ENCODE measurements at places on chromosomes 12 and 14.
A peak's percentile ranks its signal among the peaks of the same experiment; 100 is the strongest.

DNA sequence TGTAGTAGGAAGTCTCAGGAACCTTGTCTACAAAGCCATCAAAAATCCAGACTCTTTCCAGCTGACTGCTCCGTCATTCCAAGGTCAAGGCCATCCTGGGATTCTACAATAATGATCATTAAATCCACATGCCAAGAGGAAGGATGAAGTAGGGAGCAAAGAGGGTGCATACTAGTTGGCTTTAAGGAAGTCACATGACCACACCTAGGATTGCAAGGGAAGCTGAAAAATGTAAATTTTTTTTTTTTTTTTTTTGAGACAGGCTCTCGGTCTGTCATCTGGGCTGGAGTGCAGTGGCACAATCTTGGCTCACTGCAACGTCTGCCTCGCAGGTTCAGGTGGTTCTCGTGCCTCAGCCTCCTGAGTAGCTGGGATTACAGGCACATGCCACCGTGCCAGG is 7.3 kb upstream of the MRPL42 start:
- no peak for DNase-seq

DNA sequence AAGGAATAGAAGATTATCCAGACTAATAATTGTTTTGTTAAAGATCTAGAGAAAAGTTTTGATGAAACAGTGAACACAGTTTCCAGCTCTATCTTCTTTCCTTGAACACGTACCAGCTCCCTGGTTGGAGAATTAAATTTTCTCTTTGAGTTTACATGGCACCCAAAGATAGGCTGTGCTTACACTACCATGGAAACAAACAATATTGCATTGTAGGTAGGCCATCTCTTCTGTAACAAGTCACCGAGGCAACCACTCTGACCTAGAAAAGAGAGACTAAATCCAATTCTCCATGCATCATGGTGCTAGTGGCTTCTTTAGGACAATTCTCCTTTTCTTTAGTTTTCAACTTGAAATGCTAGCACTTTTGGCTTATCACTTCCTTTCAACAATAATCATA is 9.9 kb downstream of the BMAL2 start:
- no peak for DNase-seq

DNA sequence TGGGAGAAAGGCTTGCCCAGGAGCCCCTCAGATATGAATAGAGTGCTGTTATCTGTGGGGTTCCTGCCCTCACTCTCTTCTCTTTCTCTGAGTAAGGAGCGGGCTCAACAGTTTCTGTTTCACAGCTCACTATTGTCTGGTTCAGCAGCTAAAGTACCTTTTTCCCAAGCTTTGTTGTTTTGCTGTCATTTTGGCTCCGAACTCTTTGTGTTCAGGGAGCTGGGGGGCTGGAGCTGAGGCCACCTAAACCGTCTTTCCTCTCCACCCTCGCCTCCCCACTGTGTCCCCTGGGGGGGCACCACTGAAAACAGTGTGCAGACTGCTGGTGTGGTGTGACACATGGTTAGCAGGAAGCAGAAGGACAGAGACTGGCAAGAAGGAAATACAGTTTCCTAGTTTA is 51.4 kb downstream of the FBXW8 start:
- peak; percentile 63 for DNase-seq

DNA sequence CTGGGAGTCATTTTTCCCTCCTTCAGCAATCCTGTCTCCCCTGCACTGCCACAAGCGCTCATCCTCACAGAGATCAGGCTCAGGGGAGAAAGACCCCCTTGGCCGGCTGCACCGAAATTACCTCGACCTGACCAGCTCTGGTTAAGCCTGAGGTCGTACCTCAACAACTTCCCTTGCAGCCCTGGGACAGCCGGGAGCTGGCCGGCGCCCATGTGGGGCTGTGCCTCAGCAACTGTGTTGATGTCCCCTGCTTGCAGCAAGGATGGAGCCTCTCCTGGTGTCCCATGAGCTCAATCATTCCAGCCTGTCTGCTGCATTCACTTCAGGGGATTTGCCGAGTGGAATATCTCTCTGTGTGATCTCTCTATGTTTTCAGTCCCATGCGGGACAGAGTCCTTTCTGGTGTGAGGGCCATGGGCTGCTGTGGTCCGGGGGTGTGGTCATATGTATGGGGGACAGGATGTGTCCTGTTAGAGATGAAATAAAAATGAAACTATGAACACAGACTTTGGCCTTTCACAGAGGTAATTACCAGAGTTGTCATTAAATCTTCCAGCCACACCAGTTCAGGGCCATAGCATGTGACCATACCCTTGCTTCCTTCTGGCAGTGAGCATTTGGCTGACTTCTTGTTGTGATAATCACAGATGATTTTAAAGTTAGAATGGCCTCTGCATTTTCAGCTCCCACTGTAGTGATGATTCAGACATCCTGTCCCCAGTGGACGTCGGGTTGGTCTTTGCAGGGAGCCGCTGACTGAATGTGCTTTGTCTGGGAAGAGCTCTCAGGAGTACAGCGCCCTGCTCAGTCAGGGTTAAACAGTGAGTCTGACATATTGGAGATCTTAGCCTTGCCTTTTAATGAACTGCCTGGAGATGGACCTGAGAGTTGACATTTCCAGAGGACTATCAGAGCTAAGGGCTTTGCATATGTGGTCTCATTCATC is 405.9 kb downstream of the AACS start:
- no peak for DNase-seq

DNA sequence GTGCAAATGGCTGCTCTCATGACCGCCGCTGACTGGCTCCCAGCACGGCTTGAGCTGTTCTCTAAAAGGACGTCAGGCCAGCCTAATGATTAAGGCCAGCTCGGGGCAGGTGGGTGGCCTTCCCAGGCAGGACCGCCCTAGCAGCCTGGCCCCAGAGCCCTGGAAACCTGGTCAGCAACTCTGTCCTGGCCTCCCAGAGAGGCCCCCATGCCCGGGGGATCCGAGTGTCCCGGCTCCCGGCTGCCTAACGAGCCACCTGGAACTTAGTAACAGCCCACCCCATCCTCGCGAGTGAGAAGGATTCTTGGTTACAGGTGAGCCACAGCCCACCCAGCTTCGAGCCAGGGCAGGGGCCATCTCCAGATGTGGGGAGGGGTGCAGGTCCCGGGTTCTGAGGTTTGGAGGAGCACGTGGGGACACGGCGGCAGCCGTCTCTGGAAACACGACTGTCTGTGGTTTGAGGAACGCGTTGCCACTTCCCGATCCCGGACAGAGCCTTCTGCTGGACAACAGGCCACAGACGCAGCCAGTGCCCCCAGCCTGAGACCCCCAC is 73.8 kb upstream of the FBRSL1 start:
- no peak for DNase-seq

- no peak for DNase-seq
These were observed 134.4 kb upstream of the NUDT4 start for GRCh38 chr12:93243382-93243688.

GRCh38 chr14:96205059-96205977 is 679 bp downstream of the BDKRB2 start:
- DNase-seq, result peak; percentile 34

GRCh38 chr12:1059162-1059561 is 68.1 kb downstream of the ERC1 start:
- DNase-seq, result no peak

GRCh38 chr12:54045868-54046521 is 7.6 kb upstream of the HOXC4 start:
- no peak for DNase-seq

GRCh38 chr14:54627219-54627539 is 60.3 kb downstream of the SAMD4A start:
- DNase-seq, result no peak

- DNase-seq, result peak; percentile 11
These were observed 421 bp downstream of the SUOX start for GRCh38 chr12:55997535-55997859.

- no peak for DNase-seq
These were observed 10.4 kb upstream of the MED13L start for GRCh38 chr12:116287842-116288301.

- DNase-seq, result no peak
These were observed 197.7 kb upstream of the CNOT2 start for GRCh38 chr12:70045514-70045913.

GRCh38 chr14:100221533-100222223 is 17.3 kb upstream of the YY1 start:
- peak; percentile 89 for DNase-seq

DNA sequence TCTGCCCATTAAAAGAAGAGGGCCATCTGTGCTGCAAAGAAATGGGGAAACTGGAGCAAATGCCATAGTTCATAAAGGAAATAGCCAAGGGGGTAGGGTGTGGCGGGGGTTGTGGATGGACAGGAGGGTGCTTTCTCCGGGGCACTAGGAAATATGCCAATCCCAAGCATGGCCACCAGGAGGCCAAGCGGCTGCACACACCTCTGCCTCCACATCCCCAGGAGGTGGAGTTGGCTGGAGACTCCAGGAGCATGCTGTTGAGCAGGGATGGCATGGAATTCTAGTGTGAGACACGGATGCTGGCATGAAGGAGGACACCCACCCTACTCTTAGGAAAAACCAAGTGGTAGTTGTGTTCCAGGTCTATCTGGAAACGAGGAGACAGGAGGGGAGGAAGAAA is 25.2 kb downstream of the NID2 start:
- DNase-seq, result peak; percentile 25

GRCh38 chr12:123089631-123090353 is 61.1 kb downstream of the PITPNM2 start:
- DNase-seq, result peak; percentile 97

GRCh38 chr14:105072381-105072861 is 7.2 kb upstream of the GPR132 start:
- DNase-seq, result no peak

GRCh38 chr14:97457575-97458085 is 660.4 kb downstream of the VRK1 start:
- no peak for DNase-seq

DNA sequence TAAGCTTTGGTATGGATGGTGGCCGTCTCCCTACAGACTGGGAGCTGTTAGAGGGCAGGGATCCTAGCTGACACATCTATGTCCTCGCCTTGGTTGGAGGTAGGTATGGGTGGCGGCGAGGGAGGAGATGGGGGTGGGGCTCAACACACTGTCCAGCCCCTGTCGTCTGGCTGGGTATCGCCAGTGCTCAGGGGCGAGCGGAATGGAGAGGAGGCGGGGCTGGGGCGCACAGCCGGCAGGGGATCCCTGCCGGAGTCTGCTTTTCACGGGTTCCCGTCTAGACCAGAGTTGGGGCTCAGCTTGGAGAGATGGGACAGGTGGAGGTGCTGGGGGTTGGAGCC is 16.1 kb downstream of the TAMALIN start:
- DNase-seq, result no peak

DNA sequence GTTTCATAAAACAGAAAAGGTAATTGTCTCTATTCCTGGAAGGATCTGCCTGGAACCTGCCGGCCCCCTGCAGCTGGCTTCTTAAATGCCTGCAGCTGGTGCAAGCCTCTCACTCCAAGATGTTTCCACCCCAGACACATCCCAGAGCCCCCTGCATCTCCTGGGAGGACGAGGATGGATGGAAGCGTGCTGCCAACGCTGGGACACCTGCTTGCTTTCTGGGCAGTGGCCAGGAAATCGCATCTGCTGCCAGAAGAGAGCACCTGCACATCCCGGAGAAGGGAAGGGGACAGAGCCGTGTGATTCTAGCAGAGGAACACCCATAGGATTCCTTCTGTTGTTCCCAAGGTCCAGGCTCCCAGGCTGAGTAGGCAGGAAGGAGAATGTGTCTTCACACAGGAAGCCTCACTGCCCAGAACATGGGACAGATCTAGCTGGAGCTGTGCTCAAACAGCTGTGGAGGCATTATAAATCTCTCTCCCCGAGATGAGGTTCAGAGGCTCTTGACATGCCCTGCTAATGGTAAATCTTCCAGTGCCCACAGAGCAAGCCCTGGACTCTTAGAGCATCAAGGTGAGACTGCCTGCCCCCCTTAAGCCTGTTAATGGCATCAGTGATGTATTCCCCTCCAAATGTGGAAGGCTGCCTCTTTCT is 138.8 kb upstream of the MAP1LC3B2 start:
- no peak for DNase-seq

DNA sequence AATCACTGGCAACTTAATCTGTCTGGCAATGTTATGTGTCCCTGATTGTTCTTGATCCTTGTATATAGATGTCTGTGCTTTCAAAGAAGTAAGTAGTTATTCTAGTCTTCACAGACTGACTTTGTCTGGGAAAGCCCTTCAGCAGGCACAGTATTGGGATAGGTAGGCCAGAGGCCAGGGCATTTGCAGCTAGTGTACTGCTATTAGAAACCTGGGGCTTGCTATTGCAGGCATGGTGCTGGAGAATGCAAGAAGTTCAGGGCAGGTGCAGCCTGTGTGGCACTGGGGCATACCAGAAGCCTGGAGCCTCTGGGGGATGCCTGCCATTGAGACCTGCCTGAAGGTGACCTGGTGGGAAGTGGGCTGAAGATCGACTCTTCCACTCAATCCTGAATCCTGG is 96.3 kb downstream of the TMTC3 start:
- no peak for DNase-seq

GRCh38 chr14:55085060-55085660 is 33.7 kb downstream of the MAPK1IP1L start:
- no peak for DNase-seq

DNA sequence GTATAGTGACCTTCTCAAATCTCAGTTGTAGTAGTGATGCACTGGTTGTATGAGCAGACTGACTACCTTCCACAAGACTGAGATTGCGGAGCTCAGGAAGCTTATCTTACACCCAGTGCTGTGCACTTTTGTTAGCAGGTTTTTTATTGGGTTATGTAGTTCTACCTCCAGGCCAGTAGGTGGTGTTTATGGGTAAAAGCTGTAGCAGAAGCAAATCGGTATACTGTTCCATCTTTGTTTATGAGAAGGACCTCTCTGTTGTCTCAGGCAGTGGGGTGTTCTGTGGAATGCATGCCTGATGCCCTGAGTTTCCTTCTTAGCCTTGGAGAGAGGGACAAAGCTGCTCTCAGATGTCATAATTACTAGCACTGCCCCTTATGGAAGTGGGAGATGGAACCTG is 217.8 kb downstream of the LRFN5 start:
- no peak for DNase-seq

GRCh38 chr12:121860257-121860656 is 1.6 kb upstream of the HPD start:
- no peak for DNase-seq

DNA sequence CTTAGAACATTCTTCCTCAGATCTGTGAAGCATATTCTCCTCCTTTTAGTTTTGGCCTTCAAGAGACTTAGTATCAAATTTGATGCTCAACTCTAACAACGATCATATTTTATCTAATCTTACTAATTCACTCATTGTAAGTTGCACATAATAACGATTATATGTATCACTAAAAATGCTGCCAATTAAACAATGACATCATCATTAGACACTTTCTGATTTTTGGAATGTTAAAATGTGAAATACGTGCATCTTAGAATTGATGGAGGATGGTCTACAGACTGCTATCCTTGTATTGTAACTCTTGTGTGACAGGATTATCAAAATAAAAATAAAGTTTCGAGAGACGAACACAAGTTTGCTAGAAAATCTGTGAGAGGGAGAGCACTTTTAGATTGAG is 311.0 kb downstream of the NELL2 start:
- DNase-seq, result no peak

DNA sequence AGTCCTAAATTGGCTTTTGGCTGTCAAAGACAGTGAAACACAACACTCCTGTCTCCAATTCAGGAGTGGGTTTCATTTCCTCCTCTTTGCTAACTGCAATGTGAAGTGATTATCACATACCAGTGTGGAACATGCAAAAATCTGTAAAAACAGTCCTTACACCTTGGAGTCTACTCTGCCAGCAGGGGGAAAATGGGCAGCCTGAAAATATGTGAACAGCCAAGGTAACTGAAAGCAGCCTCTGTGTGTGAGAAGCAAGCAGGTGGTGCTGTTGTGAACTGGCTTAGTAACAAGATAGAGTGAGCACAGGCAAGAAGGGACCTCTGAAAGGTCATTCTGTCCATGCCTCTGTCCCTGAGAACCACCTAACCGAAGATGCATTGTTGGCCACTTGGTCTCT is 6.0 kb downstream of the PRMT8 start:
- DNase-seq, result no peak

All from NB4 (cell line).